ENCODE measurements at places on chromosomes 6 and 20.

GRCh38 chr20:11060423-11061185 lies 386.8 kb upstream of the JAG1 start:
- DNase-seq: no peak

GRCh38 chr6:1739220-1739619 lies 129.5 kb downstream of the FOXC1 start:
- no peak for DNase-seq

- no peak for DNase-seq
These were observed 52.8 kb upstream of the AKIRIN2 start for GRCh38 chr6:87754828-87755227.

DNA sequence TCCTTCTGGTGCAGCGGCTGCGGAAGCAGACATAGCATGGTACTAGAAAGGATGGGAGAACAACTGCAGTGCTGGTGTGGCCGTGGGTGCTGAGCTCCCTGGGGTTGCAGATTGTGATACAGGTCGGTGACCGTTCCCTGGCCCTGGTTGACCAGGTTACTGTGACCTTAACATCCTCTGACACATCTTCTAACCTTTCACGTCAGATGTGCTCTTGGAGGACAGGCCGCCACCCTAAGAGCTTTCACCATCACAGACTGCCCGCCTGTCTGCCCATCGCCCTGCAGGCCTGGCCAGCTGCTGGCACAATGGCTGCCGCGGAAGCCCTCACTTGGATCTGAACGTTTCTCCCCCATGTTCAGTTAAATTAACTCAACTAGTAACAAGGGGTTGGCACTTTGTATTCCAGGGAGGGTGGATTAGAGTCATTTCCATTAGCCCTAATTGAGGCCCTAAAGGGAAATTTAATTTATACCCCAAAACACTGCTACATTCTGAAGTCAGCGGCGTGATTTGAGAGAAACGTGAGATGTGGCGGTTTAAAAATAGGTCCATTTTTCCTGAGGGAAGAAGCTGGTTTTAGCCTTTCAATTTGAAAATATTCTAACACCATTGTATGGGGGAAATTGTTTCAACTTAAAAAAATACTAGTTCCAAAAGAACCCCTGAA lies 443.9 kb upstream of the CDH4 start:
- DNase-seq: no peak

GRCh38 chr20:43723186-43723585 lies 3.6 kb downstream of the GTSF1L start:
- peak; percentile 12 for DNase-seq

DNA sequence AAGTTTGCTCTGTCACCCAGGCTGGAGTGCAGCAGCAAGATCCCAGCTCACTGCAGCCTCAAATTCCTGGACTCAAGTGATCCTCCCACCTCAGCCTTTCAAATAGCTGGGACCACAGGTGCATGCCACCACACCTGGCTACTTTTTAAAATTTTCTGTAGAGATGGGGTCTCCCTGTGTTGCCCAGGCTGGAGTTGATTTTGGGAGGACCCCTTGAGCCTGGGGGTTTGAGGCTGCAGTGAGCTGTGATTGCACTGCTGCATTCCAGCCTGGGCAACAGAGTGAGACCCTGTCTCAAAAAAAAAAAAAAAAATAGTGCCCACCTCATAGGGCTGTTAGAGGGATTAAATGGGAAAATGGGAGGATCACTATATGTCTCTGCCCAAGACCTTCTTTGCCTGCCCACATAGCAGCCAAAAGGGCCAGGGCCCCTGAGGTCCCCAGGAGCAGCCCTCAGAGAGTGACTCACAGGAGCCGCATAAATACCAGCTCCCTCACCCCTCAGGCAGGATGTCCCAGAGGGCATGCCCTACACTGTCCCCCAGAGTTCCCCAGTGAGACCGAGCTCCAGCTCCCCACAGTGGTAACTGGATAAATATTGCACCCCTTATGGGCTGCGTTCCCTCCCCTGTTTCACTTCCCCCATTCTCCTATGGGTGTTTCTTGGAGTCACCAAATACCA lies 11.7 kb upstream of the MDGA1 start:
- no peak for DNase-seq

DNA sequence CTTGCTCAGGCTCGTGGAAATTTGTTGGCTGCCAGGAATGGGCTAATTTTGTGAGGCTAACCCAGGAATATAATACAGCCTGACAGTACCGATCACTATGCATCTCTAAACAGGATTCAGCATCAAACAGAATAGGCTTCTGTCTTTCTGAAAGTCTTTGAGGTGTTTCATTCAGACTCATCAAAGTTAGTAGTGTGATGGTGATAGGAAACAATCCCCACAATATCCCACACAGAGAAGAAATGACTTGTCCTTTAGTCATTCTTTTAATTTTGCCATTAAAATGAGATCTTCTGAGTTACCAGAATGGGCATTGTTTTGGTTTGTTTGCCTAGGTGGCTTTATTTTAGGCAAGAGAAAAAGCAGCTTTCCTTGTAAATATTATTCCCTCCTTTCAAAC lies 54.3 kb downstream of the FAM229B start:
- no peak for DNase-seq

GRCh38 chr6:137821491-137821890 lies 45.6 kb upstream of the TNFAIP3 start:
- DNase-seq: no peak

DNA sequence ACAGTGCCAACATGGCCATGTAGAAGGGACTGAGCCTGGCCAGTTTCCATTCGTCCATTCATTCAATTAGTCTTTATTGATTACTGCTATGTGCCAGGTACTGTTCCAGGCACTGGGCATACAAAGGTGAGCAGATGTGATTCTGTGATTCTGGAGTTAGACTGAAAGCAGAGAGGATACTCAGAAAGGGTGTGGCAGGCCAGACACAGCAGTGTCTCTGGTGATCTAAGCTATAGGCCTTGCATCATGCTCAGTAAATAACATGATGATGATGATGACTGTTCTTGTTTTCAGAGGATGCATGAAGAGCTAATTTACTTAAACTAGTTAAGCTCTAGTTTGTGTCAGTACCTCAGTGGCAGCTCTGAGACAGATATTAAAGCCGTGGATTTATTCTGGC lies 31.4 kb upstream of the FUCA2 start:
- no peak for DNase-seq

DNA sequence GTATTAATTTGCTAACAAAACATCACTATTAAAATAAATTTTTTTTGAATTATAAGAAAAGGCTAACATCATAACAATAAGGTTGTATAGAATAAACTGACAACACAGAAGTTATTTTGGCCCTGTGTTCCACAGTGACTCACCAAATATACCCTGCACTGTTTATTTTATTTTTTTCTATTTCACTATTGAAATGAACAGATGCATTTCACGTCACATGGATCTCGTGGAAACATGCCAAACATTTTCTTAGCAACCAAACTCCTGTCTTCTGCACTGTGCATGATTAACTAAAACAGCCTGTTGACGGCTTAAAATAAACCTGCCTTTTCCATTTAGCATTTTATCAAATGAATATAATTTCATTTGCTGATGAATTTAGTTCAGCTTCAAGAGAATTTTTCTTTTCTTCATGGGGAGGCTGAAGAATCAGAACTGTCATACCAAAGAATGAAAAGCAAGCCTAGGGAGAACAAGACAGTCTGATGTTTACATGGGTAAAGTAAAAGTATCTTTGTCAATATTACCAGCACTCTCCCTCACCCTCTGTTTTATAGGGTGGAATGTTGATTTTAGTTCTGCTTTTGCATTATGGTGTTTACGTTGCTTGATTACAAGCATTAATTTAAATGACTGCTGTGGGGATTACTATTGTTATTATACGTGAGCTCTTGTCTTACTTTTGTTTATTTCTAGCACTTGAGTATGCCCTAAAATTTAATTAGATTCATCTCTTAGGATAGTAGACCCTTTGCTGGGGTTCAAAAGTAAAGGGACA lies 115.3 kb downstream of the LCA5 start:
- peak; percentile 91 for DNase-seq

DNA sequence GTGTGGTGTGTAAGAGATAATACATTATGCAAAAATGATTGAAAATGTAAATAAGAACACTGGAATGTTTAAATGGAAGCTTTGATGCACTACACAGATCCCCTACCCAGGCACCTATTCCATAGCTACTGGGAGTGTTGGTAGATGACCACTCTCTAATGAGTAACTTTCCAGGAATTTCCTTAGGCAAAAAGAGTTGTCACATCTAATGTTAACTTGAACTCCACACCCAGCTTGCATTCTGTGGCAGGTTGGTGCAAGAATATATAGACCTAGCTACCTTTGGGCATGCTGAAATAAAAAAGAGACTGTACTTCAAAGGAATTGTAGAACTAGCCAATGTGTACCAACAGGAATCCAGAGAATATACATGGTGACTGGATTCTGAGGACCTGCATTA lies 1254.2 kb upstream of the EYS start:
- DNase-seq: no peak

GRCh38 chr20:37526839-37527637 lies 638 bp downstream of the BLCAP start:
- no peak for DNase-seq

DNA sequence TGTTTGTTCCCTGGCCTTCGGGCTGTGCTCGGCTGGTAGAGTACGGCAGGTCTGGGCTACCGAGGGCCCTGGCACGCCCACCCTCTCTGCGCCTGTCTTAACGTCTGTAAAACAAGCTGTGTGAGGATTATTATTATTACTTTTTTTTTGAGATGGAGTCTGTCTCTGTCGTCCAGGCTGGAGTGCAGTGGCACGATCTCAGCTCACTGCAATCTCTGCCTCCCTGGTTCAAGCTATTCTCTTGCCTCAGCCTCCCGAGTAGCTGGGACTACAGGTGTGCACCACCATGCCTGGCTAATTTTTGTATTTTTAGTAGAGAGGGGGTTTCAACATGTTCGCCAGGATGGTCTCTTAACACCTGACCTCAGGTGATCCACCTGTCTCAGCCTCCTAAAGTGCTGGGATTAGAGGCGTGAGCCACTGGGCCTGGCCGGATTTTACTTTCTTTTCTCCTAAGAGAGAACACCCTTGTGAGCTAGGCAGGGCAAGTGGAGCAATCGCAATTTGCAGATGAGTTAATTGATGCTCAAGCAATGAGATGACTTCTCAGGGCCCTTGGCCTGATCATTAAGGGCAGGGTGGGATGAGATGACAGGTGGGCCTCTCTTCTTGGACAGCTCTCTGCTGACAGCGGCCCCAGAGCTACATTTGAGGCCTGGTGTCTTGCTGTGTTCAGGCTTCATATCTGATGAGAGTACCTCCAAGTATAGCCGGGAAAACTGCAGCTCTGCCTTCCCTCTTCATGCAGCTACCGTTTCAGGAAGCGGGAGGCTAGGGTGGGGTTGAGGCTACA lies 859 bp upstream of the SMIM29 start:
- no peak for DNase-seq

DNA sequence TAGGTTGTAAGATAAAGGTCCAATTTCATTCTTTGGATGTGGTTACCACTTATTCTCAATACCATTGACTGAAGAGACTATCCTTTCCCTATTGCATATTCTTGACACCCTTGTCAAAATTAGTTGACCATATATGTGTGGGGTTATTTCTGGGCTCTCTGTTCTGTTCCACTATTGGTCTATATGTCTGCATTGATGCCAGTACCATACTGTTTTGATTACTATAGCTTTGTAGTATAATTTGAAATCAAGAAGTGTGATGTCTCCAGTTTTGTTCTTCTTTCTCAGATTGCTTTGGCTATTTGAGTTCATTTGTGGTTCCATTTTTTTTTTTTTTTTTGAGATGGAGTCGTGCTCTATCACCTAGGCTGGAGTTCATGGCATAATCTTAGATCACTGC lies 8.1 kb upstream of the LRP11 start:
- DNase-seq: no peak

GRCh38 chr20:37144856-37145404 lies 34.2 kb upstream of the RPN2 start:
- no peak for DNase-seq

All from muscle of arm (tissue), 14 donors.